ENCODE measurements at places on chromosomes 11 and 22.

- DNase-seq, result no peak
These were observed 25.2 kb downstream of the LIF start for GRCh38 chr22:30221121-30221992.

DNA sequence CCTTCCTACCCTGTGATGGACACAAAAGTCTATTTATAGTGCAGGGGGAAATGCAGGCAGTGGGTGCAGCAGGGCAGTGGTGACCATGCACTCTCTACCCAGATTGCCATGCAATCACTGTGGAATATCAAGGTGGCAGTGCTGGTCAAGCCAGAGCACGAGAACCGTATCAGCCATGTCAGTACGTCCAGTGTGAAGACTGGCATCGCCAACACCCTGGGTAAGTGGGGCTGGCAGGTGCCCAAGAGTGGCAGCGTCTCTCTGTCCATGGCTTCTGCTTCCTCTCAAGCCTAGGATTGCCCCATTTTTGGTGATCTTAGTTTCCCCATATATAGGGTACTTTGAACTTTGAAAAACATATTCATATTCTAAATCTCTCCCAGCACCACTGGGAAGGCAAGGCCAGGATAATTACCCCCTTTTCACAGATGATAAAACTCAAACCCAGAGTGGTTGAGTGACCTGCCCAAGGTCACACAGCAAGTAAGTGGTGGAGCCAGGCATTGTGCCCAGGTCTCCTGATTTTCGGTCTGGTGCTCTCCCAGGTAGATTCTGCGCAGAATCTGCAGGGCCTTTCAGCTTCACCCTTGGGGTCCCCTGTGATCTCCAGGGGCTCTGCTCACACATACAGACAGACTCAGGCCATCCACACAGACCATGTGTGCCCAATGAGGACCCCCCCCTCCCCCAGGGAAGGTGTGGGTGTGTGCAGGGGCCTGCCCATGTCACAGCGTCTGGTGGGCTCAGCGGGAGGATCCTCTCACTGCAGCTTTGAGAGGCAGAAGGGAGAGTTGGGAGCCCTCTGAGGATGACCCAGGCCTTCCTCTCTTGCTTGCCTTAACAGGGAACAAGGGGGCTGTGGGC is 7.1 kb downstream of the INPPL1 start:
- DNase-seq, result no peak

GRCh38 chr11:25252854-25253253 is 756.0 kb downstream of the LUZP2 start:
- no peak for DNase-seq

DNA sequence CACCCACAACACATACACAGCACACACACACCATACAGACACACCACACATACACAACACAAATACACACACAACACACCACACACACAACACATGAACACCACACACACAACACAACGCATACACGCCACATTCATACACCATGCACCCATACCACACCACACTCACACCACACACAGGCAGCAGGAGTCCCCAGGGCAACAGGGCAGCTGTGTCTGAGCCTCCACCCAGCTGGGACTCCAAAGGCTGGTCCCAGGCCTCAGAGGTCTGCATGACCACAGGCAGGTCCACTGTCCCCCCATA is 3.3 kb upstream of the WNT7B start:
- DNase-seq, result no peak

DNA sequence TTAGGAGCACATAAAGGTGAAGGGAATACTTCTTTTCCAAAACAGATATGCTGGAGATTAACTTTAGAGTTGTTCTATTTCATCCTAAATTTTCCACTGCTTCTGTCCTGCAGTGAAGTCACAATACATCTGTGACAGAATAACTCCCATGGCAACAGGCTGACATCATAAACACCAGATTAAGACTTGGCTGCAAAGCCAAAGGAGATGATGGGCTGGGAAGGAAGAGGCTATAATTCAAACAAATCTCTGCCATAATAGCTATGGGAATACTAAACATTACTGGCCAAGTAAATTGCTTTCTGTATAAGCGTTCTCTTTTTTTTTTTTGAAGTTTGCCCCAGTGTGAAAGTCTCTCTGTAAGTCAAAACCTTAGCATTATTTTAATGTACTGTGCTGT is 107.7 kb downstream of the CADM1 start:
- no peak for DNase-seq

DNA sequence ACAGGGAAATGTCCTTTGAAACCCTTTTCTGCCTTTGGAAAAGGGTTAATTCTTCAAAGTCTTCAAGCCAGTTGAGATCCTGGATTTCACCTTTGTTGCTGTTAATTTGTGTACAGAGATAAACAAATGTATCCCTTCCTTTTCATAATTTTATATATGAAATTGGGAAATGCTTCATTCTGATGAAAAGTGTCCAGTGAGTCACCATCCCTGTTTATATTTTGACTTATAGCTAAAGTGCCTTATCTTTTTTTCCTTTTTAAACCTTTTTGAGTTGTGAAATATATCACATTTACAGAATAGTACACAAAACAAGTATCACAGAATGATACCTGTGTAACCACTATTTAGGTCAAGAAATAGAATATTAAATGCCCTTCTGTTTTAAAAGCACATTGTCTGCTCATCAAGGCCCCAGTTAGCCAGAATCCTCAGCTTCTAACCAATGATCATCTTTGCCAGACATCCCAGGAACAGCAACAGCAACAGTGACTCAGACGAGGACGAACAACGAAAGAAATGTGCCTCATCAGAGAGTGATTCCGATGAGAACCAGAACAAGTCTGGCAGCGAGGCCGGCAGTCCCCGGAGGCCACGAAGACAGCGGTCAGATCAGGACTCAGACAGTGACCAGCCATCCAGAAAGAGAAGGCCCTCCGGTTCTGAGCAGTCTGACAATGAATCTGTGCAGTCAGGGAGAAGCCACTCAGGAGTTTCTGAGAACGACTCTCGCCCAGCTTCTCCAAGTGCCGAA is 27.3 kb downstream of the CTR9 start:
- DNase-seq, result no peak

- DNase-seq, result no peak
These were observed 89.5 kb upstream of the B3GAT1 start for GRCh38 chr11:134501406-134502152.

- no peak for DNase-seq
These were observed 16.8 kb downstream of the LUZP2 start for GRCh38 chr11:24513479-24514218.

DNA sequence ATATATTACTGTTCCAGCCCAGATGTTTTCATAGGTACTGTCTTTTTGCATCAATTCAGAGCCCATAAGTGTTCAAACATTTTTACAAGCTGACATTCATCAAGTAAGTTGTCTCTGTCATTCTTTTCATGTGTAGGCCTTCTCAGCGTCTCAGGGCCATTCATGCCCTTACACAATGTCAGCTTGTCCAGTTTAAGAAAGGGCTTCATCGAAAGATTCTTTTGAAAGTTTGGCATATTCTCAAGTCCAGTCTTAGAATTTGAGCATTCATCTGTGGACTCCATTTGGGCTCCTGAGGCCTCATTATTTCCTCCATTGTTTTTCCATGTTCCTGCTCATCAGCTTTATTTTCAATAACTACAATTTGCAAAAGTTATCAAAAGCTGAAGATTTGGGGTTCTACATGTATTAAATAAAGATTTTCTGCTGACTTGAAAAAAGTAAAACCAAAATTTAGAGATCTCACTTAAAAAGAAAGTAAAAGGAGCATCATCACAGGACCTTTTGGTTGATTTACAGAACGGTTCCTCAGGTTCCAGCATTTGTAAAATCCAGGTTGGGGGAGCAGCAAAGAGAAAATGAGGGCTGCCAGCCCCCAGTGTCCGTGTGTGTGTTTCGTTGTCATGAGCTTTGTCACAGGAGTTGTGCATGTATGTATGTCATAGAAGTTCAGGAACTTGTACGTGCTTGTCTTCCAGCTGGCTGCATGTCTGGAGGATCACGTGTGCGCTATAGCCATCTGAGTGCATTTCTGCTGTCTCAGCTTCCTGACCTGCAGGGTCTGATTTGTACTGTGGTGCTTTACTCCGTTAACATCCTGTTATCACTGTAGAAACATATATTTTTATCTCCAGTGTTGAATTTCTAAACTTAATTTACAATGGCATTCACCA is 15.6 kb downstream of the MOV10L1 start:
- DNase-seq, result no peak

DNA sequence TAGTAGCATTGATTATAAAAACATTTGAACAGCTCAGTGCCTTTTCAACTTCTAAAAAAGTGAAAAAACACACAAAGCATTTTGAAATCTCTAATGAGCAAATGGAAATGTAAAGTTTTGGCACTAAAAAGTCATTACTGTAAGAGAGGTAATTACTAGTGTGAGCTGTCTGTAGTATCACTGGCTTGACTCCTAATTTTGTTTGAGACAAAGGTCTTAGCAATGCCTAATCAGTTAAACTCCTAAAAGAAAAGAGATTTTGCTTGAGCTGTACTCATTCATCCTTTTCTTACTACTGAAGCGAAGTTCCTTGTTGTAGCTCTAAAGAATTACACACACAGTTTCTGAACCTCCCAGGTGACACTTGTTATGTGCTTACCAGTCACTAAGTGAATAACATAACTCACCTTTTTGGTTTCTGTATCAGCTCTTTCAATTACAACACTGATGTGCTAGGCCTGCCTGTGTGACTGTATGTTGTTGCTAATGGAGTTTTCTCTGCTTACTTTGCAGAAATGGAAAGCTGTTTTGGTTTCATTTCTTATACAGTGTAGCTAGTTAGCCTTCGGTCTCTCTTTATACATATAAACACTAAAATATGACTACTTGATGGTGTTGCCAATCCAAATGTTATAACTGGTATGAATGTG is 924.4 kb upstream of the TENM4 start:
- no peak for DNase-seq

GRCh38 chr11:45900916-45901617 is 6.0 kb downstream of the FREY1 start:
- no peak for DNase-seq

GRCh38 chr11:35330931-35331330 is 88.4 kb downstream of the SLC1A2 start:
- no peak for DNase-seq

DNA sequence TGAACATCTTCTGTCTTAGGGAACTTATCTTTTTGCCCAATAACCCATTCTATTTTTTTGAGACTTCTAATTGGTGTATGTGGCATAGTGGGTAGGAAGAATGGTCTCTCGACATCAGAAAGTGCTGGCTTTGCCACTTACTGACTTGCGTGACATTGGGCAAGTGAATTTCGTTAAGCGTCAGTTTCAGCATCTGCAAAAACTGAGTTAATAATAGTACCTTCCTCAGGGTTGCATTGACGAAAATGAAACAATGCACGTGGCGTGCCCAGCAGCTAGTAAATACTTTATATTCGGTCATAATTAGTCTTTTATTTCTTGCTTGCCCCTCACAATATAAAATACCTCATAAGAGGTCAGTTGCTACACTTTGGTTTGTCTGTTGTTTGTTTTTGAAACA is 12.5 kb upstream of the GRIK4 start:
- no peak for DNase-seq

DNA sequence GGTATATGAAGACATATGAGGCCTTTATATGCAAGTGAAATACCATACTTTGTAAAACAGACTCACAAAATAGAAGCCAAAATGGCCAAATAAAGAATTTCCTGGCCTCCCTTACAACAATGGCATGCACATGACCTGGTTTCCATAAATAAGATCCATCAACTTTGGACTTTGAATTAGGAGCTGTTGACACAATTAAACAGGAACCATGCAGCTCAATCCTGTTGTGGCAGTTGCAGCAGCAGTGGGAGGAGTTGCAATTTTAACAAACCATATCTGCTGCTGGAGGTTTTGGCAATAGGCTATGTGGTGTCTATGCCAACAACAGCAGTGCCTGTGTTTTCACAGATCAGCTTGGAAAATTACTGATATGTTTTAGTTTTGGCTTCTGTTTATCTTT is 818.6 kb downstream of the FAM181B start:
- DNase-seq, result no peak

- no peak for DNase-seq
These were observed 26.3 kb upstream of the SORL1-AS1 start for GRCh38 chr11:121478895-121479697.

DNA sequence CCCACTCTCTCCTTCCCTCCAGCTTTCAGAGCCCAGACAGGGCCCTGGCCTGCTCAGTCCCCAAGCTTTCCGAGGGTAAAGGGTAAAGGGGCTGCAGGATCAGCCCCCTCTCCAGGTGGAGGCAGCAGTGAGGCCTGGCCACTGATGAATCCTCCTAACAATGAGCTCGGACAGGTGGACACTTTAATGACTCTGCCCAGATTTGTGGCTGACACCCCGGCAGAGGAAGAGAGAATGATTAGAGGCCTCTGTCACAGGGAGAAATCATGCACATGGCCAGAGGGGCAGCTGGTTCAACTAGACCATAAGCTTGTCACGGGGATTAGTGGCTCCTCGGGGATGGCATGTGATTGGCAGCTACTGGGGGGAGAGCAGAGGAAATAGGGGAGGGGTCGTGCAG is 587.5 kb upstream of the B3GAT1 start:
- DNase-seq, result no peak

GRCh38 chr22:41621911-41622179 is 750 bp downstream of the XRCC6 start:
- DNase-seq, result no peak

- DNase-seq, result no peak
These were observed 13.2 kb upstream of the TSKU start for GRCh38 chr11:76769645-76770586.

- no peak for DNase-seq
These were observed 220.8 kb upstream of the PLET1 start for GRCh38 chr11:112481431-112481830.

- DNase-seq, result no peak
These were observed 18.5 kb upstream of the OR4A16 start for GRCh38 chr11:55324500-55324899.

- DNase-seq, result no peak
These were observed 190.9 kb downstream of the KIRREL3 start for GRCh38 chr11:126809514-126810289.

DNA sequence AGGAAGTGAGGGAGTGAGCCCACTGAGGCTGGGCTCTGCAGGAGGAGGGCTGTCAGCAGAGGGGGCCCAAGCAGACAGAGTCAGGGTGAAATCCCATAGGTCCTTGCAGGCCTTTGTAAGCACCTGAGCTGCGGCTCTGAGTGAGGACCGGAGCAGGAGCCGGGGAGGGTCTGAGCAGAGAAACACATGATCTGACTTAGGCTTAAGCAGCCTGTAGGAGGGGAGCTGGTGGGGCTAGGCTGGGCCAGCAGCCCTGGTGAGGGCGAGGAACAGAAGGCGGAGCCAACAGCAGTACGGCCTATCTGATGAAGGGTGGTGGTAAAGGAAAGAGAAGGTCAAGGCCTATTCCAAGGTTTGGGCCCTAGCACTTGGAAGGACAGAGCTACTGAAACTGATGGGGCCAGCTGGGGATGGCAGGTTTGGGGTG is 26.9 kb upstream of the CBX7 start:
- no peak for DNase-seq

- no peak for DNase-seq
These were observed 8.4 kb downstream of the CYTH4 start for GRCh38 chr22:37290737-37291136.

DNA sequence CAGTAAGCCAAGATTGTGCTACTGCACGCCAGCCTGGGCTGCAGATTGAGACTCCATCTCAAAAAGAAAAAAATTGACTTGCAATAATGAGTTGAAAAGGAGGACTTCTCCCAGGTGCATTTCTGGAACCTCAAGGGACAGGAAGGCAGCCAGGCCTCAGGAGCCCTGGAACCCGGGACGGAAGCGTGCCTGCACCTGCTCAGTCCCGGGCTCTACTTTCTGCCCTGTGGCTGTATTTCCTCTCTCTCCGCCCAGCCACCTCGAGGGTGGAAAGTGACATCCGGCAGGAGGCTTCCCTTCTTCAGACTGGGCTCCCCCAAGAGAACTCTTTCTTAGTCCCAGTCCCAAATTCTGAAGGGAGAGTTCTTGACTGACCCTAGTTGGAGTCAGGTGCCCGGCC is 20.2 kb upstream of the GAL start:
- no peak for DNase-seq

GRCh38 chr22:40426594-40427333 is 56.4 kb downstream of the SGSM3 start:
- no peak for DNase-seq

All from SIG-M5 (cell line).